ENCODE measurements at places on chromosomes 2 and 18. TPM values are rescaled to one million over a fixed set of nuclear protein-coding genes. Genes with fewer than 3 reads are reported as not detected.
A peak's percentile ranks its signal among the peaks of the same experiment; 100 is the strongest.

Gene ADRA2B
- 5.0 TPM for total RNA-seq

Gene DNAJC5G
- total RNA-seq: not detected

Gene CYS1
- 17.5 TPM for total RNA-seq

Gene MREG
- 2.9 TPM for total RNA-seq

Gene MEIS1
- 9.0 TPM for total RNA-seq

Gene SLC9A4
- total RNA-seq: 0.30 TPM

Gene TP53I3
- 21.0 TPM for total RNA-seq

Gene DCC
- not detected for total RNA-seq

Gene RGPD3
- 0.30 TPM for total RNA-seq

GRCh38 chr2:31558401-31559295, 22.1 kb downstream of the SRD5A2 start:
- no peak overlapping the region for H3K4me3 ChIP-seq
- DNase-seq: no peak
- H3K36me3 ChIP-seq: no peaks in the 10 kb centered on the region
- no peaks in the 10 kb centered on the region for H3K4me1 ChIP-seq

DNA sequence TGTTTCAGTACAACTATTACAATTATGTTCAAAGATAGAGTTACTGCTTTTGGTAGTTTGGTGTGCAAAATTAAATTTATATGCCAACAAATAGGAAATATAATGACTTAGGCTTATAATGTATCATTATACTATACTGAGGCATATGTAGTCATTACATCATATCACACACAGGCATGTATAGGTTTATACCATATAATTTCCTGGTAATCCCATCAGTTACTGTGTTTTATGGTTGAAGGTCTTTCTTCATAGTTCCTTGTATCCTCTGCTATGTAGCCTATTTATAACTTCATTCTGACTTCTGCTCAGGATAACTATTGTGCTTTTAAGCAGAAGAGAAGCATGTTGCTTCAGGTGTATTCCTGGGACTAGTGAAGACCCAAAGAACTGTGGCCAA, 110.5 kb downstream of the ZNF407 start:
- no peaks in the 10 kb centered on the region for H3K36me3 ChIP-seq
- DNase-seq: no peak
- no peaks in the 10 kb centered on the region for H3K27me3 ChIP-seq
- no peak overlapping the region for H3K27ac ChIP-seq
- H3K4me1 ChIP-seq: no peaks in the 10 kb centered on the region
- no peak overlapping the region for H3K4me3 ChIP-seq

GRCh38 chr2:232260075-232260474, 118.5 kb upstream of the ALPP start:
- no peaks in the 10 kb centered on the region for H3K36me3 ChIP-seq
- H3K27ac ChIP-seq: no peak overlapping the region
- peaks cover 5% of the 10 kb centered on the region for H3K4me1 ChIP-seq
- no peak overlapping the region for H3K4me3 ChIP-seq
- peak; percentile 27 for DNase-seq

- no peak for DNase-seq
- H3K4me1 ChIP-seq: no peaks in the 10 kb centered on the region
- no peak overlapping the region for H3K4me3 ChIP-seq
- no peaks in the 10 kb centered on the region for H3K27me3 ChIP-seq
- no peak overlapping the region for H3K27ac ChIP-seq
These were observed 110.6 kb upstream of the SIX2 start for GRCh38 chr2:45119855-45120254.

- no peak for DNase-seq
- peaks cover 21% of the 10 kb centered on the region for H3K4me1 ChIP-seq
- H3K36me3 ChIP-seq: no peaks in the 10 kb centered on the region
- no peak overlapping the region for H3K4me3 ChIP-seq
- H3K27ac ChIP-seq: no peak overlapping the region
- H3K27me3 ChIP-seq: no peaks in the 10 kb centered on the region
These were observed 107.4 kb upstream of the ID2 start for GRCh38 chr2:8574196-8575037.

- H3K27ac ChIP-seq: no peak overlapping the region
- DNase-seq: no peak
- H3K36me3 ChIP-seq: no peaks in the 10 kb centered on the region
- H3K4me1 ChIP-seq: no peaks in the 10 kb centered on the region
- no peaks in the 10 kb centered on the region for H3K27me3 ChIP-seq
These were observed 29.6 kb upstream of the DSC3 start for GRCh38 chr18:31072175-31072574.

- no peaks in the 10 kb centered on the region for H3K36me3 ChIP-seq
- no peak for DNase-seq
- no peak overlapping the region for H3K27ac ChIP-seq
- H3K4me1 ChIP-seq: no peaks in the 10 kb centered on the region
These were observed 32.3 kb downstream of the RALBP1 start for GRCh38 chr18:9507565-9508088.

DNA sequence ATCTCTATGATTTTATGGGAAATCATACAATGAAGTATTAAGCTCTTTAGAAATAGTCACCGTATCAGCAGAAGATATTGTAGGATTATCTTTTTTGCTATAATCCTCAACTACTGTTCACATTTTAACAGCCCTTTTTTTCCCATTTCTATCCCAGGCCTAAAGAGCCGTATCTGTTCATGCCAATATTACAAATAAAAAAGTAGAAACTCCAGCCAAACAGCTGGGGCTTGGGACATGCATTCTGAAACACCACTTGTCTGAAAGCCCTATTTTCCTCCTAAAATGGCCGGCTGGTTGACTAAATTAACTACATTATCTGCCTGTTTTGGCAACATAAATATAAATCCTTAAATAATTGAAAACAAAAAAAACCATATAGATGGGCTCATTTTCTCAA, 477.8 kb downstream of the CDH2 start:
- DNase-seq: no peak
- H3K4me3 ChIP-seq: no peak overlapping the region
- H3K36me3 ChIP-seq: no peaks in the 10 kb centered on the region
- no peaks in the 10 kb centered on the region for H3K27me3 ChIP-seq
- no peak overlapping the region for H3K27ac ChIP-seq

GRCh38 chr2:74253971-74254310, 55.5 kb downstream of the MTHFD2 start:
- no peak for DNase-seq
- no peaks in the 10 kb centered on the region for H3K27me3 ChIP-seq
- no peaks in the 10 kb centered on the region for H3K4me1 ChIP-seq
- H3K36me3 ChIP-seq: no peaks in the 10 kb centered on the region
- H3K4me3 ChIP-seq: no peak overlapping the region
- H3K27ac ChIP-seq: no peak overlapping the region

- no peaks in the 10 kb centered on the region for H3K36me3 ChIP-seq
- no peak overlapping the region for H3K27ac ChIP-seq
- H3K4me1 ChIP-seq: no peaks in the 10 kb centered on the region
- no peak overlapping the region for H3K4me3 ChIP-seq
- no peaks in the 10 kb centered on the region for H3K27me3 ChIP-seq
These were observed 57.4 kb downstream of the C18orf54 start for GRCh38 chr18:54415086-54415485.

DNA sequence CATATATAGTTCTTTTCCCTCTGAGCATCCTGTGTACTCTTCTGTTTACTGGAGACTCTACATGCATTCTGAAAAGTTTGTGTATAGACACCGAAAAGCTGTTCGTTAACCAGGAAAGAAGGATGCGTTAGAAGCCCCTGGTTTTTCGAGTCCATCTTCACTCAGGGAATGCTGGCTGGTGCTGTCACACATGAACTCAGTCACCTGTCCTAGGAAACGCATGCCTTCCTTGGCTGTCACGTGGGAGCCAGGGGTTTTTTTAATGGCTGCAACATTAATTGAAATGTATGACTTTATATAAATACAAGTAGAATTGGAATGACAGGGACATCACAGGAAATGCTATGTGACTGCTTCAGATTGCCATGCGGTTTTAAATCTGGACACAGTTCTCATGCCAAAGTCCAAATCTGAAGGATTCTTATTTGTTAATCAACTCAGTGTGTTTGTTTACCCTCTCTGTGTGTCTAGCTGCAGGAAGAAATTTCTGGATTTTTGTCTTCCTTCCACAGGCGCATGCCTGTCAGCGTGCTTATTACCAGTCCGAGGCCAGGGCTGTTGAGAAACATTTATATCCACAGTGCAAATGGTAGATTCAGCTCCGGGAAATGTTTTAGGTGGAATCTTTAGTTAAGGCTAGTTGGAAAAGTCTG, 2.6 kb downstream of the RAMP1 start:
- no peak overlapping the region for H3K4me3 ChIP-seq

GRCh38 chr2:197251576-197251975, 59.0 kb downstream of the ANKRD44 start:
- no peak for DNase-seq
- no peak overlapping the region for H3K4me3 ChIP-seq
- peak overlapping the region; percentile 33 for H3K27ac ChIP-seq
- H3K4me1 ChIP-seq: peaks cover 14% of the 10 kb centered on the region
- no peaks in the 10 kb centered on the region for H3K36me3 ChIP-seq

- no peaks in the 10 kb centered on the region for H3K36me3 ChIP-seq
- no peaks in the 10 kb centered on the region for H3K4me1 ChIP-seq
- no peaks in the 10 kb centered on the region for H3K27me3 ChIP-seq
- no peak for DNase-seq
These were observed 10.7 kb downstream of the COL4A4 start for GRCh38 chr2:227153307-227153706.

Data from tibial nerve (tissue), 4 donors.